ENCODE measurements at places on chromosomes 4 and X.
A peak's percentile ranks its signal among the peaks of the same experiment; 100 is the strongest.

GRCh38 chrX:906586-906985, 276.0 kb downstream of the SHOX start:
- DNase-seq = no peak

GRCh38 chr4:118751629-118752323, 66.6 kb downstream of the METTL14 start:
- DNase-seq = no peak

GRCh38 chrX:132818638-132819037, 139.8 kb downstream of the HS6ST2 start:
- no peak for DNase-seq

DNA sequence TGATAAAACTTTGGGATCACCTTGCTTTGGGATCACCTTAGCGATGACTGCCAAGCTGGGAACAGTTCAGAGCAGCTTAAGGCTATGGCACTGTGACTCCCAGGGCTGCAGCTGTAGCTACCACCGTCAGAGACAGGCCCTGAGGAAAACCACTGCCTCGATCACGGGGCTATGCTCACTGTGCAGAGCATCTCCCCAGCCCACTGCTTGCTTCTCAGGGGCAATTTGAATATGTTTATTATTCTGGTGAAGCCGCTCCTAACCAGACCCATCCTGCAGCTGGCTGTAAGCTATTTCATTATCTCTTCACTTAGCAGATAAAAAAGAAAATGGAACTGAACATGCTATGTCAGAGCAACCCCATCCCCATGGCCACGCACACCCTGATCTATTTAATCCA, 328.5 kb downstream of the EVC2 start:
- no peak for DNase-seq

DNA sequence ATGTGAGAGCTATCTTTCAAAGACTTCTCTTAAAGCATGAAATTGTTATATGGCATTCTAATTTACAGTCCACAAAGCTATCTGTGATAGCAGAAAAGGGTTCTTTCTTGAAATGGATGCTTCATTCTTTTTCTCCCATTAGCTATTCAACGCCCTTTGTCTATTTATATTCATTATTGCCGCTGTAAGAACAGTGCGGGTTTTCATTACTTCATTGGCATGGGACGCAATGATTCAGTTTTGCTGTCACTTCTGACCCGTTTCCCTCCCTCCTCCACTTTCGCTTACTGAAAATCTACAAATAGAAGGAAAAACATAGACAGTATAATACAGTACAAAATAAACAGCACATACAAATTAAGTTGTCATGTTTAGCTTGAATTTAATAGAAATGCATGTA, 394.6 kb downstream of the PCDH7 start:
- DNase-seq = no peak

GRCh38 chrX:133005042-133005441, 46.6 kb upstream of the HS6ST2 start:
- no peak for DNase-seq

- no peak for DNase-seq
Observed at GRCh38 chr4:24970635-24971034, 57.8 kb upstream of the CCDC149 start.

GRCh38 chr4:15375667-15376066, 52.2 kb upstream of the C1QTNF7 start:
- DNase-seq = no peak

DNA sequence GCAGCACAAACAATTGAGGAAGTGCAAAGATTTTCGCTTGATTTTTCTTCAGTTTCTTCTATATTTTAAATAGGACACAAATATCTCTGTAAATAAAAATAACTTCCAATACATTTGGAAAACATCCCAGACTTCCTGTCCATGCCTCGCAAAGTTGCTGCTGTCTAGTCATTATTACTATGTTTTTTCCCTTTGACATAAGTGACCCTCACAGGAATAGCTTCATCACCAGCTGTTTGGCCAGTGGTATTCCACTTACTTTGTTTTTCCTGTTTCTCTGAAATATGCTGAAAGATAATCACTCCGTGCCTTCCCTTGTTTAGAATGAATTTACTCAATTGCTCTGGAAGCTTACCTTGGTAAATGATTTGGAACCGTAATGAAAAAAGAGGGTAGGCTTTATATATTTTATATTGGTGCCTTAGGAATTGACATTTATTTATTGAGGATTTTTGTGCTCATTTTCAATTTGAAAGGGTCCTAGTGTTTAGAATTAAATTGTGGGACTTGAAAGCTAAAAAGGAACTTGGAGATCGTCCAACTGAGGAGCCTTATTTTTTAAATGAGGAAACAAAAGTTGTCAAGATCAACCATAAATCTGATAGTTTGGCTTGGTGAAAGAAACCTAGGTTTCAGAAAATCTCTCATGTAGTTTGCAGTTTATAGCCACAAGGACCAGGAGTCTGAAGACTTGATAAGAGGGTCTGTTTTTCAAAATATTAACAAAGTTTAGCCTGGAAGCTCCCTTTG, 65.6 kb downstream of the CDKL5 start:
- DNase-seq = no peak

GRCh38 chr4:68905939-68906779, 45.4 kb downstream of the UGT2A3 start:
- DNase-seq = peak; percentile 45

GRCh38 chrX:79270401-79270800, 96.7 kb downstream of the ITM2A start:
- no peak for DNase-seq

DNA sequence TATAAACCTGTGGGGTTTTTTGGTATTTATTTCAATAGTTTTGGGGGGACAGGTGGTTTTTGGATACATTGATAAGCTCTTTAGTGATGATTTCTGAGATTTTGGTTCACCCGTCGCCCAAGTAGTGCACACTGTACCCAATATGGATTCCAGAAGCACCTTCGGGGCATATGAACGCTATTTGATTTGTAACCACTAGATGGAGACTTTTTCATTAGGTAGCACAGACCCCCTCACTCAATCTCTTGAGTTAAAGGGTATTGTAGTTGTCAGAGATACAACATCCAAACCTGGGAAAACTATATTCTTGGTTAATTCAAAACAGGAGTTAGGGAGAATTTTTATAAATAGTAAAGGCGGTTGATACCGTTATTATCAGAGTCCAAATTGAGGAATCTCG, 79.8 kb downstream of the SPANXN3 start:
- peak; percentile 34 for DNase-seq

DNA sequence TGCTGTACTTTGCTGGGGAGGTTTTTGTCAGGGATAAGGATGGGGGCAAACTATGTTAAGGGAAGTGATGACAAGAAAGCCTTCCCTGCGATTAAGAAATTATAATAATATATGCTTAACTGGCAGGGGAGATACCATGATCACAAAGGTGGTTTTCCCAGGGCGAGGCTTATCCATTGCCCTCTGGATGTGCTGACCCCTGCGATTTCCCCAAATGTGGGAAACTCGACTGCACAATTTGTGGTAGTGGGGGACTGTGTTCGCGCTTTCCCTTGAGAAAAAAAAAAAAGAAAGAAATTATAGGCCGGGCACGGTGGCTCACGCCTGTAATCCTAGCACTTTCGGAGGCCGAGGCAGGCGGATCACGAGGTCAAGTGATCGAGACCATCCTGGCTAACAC, 24.5 kb downstream of the SLC25A43 start:
- DNase-seq = no peak

GRCh38 chr4:143225167-143225566, 40.5 kb downstream of the USP38 start:
- DNase-seq = no peak

GRCh38 chr4:81404294-81404693, 67.4 kb downstream of the RASGEF1B start:
- no peak for DNase-seq

GRCh38 chr4:162366146-162366545, 202.3 kb upstream of the FSTL5 start:
- DNase-seq = no peak

- DNase-seq = no peak
Observed at GRCh38 chr4:20992002-20992401, 291.7 kb downstream of the PACRGL start.

- no peak for DNase-seq
Observed at GRCh38 chr4:114926583-114926982, 186.8 kb downstream of the NDST4 start.

- no peak for DNase-seq
Observed at GRCh38 chr4:151661873-151662272, 98.9 kb downstream of the GATB start.

- no peak for DNase-seq
Observed at GRCh38 chr4:105911426-105911825, 16.2 kb downstream of the NPNT start.

GRCh38 chr4:55176497-55176896, 51.1 kb upstream of the KDR start:
- DNase-seq = no peak

- no peak for DNase-seq
Observed at GRCh38 chr4:83440148-83440814, 15.3 kb downstream of the HELQ start.

DNA sequence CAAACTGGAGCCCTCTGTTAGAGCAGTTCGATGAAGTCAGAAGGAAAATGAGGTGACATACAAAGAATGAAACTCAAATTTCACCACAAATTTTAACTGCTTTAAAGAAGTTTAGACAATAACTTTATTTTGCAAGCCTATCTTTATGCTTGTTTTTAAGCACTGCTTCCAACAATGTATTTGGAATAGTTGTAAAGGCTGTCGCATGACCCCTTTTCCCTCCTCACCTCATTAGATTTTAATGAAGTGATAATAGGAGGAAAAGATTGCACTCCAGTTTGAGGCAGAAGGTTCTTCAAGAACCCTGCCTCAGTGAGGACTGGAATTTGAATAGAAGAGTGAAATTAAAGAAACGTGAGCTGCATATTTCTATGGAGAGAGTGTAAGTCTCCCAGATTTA, 386.1 kb upstream of the NR3C2 start:
- no peak for DNase-seq

- DNase-seq = peak; percentile 17
Observed at GRCh38 chrX:38458071-38458470, 103.3 kb upstream of the TSPAN7 start.

DNA sequence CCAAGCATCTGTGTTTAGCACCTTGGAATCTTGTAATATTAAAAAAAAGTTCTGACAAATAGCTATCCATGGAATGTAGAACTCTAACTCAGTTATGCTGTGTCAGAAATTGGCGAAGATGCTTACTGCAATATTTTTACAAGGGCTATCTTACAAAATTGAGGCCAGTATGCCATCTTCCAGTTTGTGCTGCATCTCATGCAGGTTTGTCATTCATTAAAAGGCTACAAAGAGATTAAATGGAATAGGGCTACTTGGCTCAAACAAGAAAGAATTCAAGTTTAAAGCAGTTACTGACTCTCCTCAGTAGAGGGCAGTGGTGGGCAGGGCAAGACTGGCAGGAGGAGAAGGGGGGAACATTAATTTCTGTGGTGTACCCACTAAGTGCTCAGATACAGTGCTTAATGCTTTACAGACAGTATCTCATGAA, 66.5 kb downstream of the SHROOM4 start:
- no peak for DNase-seq

DNA sequence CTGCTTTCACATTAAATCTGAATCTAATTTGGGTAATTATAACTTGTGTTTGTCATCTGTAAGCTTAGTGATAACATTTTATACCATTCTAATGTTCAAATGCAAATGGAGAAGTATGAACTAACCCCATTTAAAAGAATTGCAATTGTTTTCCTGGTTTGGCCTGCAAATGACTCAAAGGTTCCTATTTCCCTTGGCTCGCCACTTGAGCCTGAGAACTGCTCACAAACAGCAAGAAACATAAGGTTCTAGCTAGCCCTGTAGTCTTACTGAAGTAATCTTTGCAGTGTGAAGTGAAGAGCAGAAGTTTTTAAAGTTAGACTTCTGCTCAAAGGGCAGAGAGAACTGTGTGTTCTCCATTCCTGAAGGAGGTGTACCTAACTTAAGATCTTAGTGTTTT, 27.2 kb downstream of the UPRT start:
- no peak for DNase-seq

- no peak for DNase-seq
Observed at GRCh38 chr4:124019749-124020549, 623.4 kb downstream of the SPRY1 start.

DNA sequence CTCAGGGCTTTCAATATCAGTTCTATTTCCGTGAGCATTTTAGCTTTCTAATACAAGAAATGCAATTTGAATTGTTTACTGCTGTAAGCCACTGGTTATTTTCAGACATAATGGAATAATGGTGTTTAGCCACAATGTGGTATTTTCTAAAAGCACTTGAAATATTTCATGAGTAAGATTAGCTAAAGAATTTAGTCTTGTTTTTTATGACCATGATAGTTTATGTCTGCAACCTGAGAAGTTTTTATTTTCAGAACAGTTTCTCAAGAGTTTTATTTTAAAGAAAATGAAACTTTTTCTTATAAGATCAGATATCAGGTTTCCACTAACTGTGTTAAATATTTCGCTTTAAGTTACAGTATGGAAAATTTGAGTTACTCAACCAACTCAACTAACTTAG, 60.2 kb downstream of the SLIT2 start:
- no peak for DNase-seq

- DNase-seq = no peak
Observed at GRCh38 chrX:110042496-110042895, 39.6 kb downstream of the TMEM164 start.

- no peak for DNase-seq
Observed at GRCh38 chr4:151796106-151796505, 35.3 kb upstream of the GATB start.

- DNase-seq = no peak
Observed at GRCh38 chr4:2933566-2934076, 29.6 kb downstream of the NOP14 start.

DNA sequence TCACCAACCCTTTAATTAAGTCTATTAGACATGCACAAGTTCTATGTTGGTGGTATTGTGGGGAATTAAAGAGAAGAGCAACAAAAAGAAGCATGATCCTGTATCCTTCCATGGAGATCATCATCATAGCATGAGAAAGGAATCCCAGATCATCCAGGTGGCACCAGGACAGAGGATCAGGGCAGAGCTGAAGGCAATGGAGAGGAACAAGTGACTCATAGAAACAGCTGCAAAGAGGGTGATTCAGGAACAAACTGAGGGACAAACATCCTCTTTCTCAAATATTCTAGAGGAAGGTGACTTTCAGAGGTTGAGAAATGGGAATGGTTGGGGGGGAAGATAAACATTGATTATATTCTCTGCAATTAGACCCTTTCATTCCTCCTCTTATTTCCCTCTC, 105.5 kb upstream of the OTUD4 start:
- no peak for DNase-seq

GRCh38 chr4:6767386-6767747, 15.2 kb upstream of the KIAA0232 start:
- no peak for DNase-seq

DNA sequence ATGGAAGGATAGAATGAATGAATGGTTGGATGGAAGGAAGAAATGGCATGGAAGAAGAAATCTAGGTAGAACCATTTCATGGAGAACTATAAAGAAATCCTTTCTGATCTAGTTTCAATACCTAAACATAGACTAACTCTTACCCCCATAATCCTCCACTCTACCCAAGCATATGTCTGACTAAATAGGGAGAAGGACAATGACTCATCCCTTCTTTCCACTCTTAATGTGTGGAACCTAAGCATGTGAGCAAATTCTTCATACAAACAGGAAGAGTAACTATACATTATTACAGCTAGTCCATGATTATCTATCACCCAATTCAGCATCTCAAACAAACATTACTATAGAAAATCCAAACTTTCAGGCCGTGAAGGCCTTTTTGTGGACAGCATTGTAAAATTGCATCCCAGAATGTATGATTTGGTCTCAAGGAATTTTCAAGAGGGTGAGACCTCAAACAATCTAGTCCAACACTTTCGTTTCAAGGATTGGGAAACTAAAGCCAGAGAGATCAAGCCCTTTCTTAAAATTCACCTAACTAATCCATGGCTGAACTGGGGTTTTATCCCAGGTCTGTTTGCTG, 11.2 kb downstream of the C1QTNF7 start:
- DNase-seq = no peak

Data from NCI-H1105 treated with DMSO at 0.1 percent for 48 hours (cell line).